ENCODE measurements at places on chromosomes 7 and 10.
A peak's percentile ranks its signal among the peaks of the same experiment; 100 is the strongest.

- DNase-seq: no peak
Observed at GRCh38 chr7:141478845-141479244, 72.4 kb upstream of the AGK start.

GRCh38 chr7:130875265-130875741 lies 141.3 kb upstream of the KLF14 start:
- peak; percentile 67 for DNase-seq

DNA sequence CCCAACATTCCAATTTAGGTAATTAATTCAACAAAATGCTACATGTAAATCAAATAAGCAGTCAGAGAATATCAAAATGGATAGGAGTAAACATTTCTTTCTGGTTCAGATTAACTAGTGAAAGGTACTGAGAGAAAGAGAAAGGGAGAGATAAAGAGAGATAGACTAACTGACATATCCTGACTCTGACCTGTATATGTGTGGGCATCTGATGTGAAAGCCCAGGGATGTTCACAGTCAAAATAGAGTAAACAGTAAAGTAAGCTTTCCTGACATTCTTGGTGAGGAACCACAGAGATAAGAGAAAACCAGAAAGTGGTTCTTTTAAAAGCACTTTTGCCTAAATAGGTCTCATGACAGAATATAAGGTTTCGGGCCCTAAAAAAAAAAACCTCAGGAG lies 37.5 kb upstream of the ANK3 start:
- no peak for DNase-seq

GRCh38 chr7:13742126-13742525 lies 247.3 kb downstream of the ETV1 start:
- no peak for DNase-seq

DNA sequence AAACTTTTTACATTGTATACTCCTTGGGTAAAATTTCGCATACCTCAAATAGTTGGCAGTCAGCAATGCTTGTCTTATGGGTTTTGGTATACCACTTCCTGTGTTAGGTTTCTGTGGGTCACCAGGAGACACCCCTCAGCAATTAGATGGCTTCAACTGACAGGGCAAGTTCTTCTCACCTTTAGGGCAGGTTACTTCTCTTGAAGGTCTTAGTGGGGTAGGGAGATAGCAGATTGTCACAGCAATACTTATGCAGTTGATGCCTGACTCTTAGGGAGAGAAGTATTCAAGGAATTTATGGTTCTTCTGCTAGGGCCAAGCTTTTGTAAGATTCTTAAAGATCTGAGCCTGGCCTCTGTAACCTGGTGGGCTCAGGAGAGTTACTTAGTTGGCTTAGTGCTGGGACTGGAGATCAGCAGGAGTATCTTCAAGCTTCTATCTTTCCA lies 42.9 kb downstream of the MKLN1 start:
- no peak for DNase-seq

- no peak for DNase-seq
Observed at GRCh38 chr10:60206735-60207134, 182.9 kb downstream of the ANK3 start.

DNA sequence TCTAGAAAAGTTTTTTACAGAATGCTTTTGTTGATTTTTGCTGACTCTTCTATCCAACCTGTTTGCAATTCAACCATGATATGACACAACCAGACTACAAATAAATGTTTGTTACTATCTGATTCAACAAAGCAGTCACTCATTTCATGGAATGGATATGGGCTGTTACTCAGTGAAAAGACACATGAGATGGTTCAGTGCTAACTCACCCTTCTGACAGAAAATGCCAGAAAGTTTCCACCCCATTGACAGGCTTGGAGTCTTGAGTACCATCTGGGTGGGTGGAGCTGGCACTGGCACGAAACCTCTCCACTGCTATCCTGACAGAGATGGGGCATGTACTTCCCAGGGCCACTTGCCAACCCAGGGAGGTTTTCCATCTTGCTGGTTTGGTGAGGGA lies 39.5 kb downstream of the RBM28 start:
- DNase-seq: no peak

DNA sequence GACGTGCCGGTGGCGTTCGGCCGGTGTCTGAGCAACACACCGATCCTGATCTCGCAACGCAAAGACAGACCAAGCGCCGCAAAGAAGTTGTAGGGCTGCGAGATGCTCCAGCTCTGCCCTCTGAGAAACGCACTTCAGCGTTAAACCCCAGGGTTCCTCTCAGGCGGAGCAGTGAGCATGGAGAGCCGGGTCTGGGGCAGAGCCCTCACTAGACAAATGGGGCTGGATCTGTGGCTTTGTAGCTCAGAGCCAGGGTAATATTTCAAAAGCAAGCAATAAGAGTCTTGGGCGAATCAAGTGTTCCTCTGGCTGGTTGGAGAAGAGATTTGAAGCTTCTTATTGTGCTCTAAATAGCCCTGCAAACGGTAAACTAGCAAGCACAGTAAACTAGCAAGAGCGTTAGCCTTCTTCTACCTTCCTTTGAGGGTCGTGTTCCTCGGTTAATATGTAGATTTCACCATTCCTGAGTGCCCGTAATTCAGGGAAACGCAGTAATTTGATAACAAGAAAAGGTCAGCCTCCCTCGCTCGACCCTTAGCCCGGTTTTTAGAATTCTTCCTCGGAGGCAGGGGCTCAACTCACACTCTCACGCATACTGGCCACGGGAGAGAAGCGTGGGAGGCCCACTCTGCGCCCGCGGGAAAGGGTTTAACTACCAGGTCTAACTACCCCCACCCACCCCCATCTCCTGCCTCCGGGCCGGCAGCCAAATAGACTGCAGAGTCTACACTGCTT lies 6.7 kb downstream of the SKAP2 start:
- peak; percentile 33 for DNase-seq

GRCh38 chr7:37430640-37431039 lies 18.0 kb downstream of the ELMO1 start:
- DNase-seq: no peak

DNA sequence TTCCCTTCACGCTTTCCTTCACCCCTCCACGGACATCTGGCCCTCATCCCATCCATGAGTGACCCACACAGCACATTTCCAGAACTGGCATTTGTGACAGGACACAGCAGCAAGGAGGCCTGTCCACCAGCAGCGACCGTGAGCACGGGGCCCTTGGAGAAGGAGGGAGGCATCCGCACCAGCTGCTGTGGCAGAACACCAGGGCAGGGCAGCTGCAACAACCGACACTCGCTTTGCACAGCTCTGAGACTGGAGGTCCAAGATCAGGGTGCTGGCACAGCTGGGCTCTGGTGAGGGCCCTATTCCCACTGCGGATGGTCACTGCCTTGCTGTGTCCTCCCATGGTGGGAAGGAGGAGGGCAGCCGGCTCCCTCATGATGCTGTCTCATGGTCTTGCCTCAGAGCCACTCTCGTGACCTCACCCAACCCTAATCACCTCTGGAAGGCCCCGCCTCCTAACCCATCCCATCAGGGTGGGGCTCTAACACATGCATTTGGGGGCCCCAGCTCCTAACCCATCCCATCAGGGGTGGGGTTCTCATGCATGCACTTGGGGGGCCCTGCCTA lies 36.7 kb downstream of the PTPRN2 start:
- DNase-seq: no peak

GRCh38 chr10:101772895-101773761 lies 2.8 kb downstream of the FGF8 start:
- DNase-seq: no peak

GRCh38 chr7:48144291-48144768 lies 26.9 kb upstream of the ABCA13 start:
- no peak for DNase-seq

GRCh38 chr7:84177758-84178412 lies 16.7 kb downstream of the SEMA3A start:
- DNase-seq: no peak

DNA sequence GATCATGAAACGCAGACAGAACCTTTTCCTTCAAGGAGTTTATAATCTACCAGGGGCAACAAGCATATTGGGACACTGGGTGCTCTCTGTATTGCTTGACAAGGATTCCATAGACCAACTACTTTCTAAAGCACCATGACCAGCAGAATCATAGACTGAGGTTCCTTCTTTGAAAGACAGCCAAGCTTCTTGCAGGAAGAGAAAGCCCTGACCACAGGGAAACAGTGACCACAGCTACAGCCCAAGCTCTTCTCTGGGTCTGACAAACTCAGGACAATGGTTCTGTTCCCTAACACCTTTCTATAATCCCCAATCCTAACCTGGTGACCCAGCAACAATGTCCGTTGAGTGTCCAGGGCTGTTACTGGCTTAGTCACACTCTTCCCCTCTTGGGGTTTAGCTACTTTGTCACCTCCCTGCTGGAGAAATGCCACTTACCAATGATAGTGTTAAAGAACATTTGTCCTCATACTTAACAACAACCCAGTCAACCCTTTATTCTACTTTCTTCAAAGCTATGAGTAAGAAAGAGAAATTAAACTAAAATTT lies 155.7 kb downstream of the JAZF1 start:
- DNase-seq: no peak

GRCh38 chr7:48158404-48158803 lies 12.9 kb upstream of the ABCA13 start:
- DNase-seq: no peak

DNA sequence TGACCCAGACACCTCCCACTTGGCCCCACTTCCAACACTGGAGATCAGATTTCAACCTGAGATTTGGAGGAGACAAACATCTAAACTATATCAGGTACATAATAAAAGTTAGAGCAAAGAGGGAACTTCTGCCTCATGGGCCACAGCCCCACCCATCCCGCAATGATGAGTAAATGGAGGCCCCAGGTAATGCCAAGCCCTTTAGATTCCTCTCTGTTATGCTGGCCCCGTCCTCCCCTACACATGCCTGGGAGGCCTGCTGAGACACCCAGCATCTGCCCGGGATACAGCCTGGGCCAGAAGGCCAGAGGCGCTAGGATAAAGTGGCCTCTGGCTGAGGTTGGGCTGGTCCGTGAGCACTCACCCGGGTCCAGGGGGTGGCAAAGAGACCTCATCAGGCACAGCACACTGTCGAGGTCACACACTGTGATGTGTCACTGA lies 185.5 kb upstream of the SH2B2 start:
- no peak for DNase-seq

DNA sequence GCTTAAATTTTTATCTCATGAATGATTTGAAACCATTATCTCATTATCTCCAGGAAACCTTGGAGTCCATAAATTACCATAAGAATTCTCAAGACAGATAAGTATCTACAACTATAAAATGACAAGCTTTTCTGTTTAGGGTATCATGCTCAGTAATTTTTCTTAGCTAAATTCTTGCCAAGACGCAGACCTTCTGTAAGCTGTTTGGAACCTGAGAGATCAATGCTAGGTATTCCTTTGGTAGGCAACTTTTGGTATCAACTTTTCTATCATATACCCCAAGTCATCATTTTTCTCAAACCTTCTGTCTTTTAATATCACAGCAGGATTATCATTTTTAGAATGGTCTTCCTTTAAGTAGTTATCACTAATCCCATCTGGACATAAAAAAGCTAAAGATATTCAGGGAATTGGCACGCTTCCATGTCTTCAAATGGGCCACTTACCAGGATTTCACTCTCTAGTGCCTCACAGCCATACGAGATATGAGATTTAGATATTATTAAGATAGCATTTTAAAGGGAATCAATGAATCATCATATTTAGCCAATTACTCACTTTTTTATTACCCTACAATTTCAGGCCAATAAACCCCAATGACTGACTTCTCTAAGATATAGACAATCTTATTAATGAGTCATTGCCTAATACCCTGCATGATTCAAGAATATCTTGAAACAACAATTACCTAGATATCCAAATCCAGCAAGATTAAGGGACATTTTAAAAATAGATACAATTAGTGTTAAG lies 544.1 kb downstream of the HTR7 start:
- no peak for DNase-seq

DNA sequence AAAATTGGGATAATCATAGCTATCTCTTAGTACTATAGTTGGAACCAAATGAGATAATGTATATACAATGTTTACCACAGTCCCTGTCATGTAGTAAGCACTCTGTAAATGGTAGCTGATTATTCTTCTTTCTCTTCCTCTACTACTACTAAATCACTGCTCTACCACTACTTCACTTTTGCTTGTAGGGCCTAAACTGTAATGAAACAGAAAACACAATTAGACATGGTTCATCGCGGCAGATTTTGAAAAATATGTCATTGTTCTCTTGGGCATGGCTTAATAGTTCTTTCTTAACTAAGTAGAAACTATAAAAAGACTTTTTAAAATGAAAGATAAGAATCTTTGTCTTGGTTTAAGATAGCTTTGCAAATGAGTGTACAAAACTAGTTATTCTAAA lies 34.9 kb downstream of the R3HCC1L start:
- DNase-seq: no peak

- no peak for DNase-seq
Observed at GRCh38 chr7:30238721-30239441, 45.5 kb upstream of the ZNRF2 start.

- no peak for DNase-seq
Observed at GRCh38 chr10:62710182-62710581, 94.3 kb upstream of the ADO start.

Measured in activated T-cell treated with anti-CD3 and anti-CD28 coated beads, Interleukin-2, amount 50 U/mL, for 24 hours (primary cell).